Esophagus squamous epithelium (tissue), 5 donors: ENCODE measurements at places on chromosomes 11 and 22.

- DNase-seq: no peak
Observed at GRCh38 chr11:96219981-96220623, 122.9 kb downstream of the MAML2 start.

DNA sequence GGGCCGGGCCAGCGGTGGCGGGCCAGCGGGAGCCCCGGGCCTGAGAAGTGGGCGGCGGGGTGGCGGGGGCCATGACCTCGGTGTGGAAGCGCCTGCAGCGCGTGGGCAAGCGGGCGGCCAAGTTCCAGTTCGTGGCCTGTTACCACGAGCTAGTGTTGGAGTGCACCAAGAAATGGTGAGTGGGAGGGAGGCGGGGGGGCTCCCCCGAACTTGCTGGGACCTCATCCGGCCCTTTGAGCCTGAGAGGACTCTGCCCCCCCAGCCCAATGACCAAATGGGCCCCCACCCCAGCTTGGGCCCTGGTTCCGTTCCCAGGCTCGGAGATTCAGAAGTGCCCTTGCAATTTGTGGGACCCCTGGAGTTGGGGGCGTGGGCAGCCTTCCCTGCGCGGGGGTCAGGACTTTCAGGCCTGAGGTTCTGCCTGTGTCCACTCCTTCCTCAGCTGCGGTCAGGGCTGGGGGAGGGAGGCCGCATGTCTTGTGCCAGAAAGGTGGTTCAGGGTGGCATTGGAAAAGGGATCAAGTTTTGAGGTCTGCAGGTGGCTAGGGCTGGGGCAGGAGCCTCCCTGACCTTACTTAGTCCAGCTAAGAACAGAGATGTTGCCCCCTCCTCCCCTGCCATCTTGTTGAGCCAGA is 496 bp downstream of the EHBP1L1 start:
- no peak for DNase-seq

DNA sequence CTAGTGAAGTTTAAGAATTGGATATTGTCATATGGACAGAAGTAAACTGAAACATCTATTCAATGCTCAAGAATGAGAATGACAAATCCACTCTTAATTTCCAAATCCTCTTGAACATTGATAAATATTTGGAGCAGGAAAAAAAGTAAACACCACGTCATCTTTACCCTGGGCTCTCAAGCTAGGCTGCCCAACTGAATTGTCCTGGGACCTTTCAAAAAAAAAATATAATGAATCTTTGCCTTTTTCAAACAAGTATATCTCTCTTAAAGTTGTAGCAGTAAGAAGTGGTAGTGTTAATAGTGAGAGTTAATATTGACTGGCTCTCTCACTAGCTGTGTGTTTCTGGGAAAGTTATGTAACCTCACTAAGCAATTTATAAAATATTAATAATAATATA is 374.3 kb downstream of the LRRC4C start:
- no peak for DNase-seq

DNA sequence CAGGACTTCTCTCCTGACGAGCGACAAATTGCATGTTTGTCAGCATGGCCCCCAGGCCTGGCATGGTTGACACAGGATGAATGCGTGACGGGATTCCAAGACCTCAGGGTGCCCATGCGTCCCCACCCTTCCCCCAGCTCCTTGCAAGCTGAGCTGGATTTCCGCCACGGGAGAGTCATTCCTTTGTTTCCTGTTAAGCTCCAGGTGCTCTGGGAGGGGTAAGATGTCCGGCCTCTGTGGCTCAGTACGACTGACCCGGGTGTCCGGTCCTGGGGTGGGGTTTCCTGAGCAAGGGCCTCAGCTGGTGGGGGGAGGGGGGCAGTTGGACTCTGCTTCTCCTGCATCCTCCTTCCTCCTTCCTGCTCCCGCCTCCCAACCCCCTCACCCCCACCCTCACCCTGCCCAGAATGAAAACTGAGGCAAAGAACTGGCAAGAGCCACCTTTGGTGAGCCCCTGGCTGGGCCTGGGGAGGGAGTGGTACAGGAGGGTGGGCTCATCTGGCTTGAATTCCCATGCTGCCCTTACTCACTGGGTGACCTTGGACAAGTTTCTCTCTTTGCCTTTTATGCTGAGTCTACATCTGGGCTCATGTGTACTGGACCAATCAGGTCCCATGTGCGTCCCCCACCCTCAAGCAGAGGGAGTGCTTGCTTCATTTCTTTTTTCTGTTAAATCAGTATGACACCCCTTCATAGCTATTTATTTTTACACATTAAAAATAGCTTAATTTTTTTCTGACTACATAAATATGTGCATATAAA is 2.5 kb downstream of the CDC42EP2 start:
- DNase-seq: no peak

DNA sequence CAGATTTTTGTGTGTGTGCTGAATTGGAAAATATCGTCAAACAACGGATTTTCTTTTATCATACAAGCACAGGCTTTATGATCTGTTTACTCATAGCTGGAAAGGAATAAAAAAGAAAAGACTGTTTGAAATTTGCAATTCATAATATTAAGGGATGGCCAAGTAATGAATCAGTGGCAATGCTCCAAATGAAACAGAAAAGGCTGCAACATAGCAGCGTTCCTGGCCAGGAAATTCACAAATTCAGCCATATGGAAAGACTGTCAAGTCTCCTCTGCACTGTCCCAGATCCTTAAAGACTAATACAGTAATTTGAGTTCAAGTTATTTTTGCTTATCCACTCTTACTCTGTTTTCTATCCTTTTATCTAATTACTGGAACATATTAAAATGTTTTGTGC is 98.2 kb downstream of the MSANTD4 start:
- DNase-seq: no peak

- no peak for DNase-seq
Observed at GRCh38 chr11:15493066-15493465, 378.3 kb downstream of the INSC start.

DNA sequence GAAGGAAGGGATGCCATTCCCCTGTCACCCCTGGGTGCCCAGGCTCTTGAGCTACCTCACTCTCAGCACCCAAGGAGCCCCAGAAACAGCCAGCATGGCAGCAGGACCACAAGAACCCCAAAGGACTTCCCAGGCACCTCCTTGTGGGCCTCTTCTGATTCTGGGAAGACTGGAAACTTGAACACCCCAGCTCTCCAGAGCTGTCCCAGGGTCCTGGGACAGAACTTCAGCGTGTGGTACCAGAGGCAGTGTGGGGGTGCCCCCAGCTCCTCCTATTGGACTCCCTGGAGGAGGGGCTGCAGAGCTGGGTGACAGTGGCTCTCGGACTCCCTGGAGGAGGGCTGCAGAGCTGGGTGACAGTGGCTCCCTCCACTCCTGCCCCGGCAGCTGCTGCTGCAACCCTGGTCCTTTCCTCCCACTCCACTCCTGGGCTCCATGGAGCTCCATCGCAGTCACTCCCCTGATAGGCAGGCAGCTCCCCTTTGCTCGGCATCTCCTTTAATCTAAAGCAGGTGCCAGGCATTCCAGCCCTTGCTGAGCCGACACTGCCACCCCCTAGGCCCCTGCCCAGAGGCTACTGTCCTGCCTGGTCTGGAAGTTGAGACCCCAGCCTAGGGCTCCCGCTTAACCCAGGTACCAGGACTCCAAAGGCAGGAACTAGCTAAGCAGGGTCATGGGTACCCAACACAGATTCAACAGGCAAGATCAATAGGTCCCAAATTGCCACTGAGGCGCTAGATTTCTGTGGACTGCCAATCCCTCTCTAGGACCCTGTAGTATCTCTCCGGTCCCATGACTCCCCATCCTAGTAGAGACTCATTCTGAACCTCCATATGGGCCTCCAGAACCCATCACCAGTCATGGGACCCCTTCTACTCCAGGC is 2.7 kb downstream of the BCL9L start:
- DNase-seq: no peak

GRCh38 chr22:45787759-45788158 is 116.1 kb downstream of the ATXN10 start:
- DNase-seq: no peak

DNA sequence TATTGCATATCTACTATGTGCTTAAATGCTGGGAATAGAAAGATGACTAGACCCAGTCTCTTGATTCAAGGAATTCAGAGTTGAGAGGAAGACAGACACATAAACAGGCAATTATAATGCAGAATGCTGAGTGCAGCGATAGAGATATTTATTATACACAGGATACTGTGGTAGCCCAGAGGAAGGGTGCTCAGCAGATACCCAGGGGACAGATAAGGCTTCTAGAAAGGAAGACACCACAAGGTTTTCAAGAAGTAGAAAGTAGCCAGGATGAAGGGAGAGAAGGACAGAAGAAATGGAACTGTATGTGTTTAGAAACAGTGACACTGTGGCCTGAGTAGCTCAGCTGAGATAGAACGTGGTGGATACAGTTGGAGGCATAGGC is 79.4 kb upstream of the NNMT start:
- no peak for DNase-seq

DNA sequence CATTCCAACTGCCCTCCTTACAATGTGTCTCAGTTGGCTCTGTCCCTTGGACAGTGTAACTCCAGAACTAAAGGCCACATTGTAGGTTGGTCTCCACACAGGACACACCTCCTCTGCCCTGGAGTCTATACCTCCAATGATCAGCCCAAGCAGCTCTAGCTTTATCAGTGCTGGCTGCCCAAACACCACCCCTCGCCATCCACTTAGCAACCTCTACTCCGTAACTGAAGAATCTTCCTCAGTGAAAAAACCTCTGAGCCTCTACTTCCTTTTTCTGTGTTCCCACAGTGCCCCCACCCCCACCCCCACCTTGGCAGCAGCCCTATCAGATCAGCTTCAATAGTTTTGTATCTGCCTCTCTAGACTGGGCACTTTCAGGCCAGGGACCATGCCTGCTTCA is 33.4 kb downstream of the SERPINH1 start:
- DNase-seq: no peak

DNA sequence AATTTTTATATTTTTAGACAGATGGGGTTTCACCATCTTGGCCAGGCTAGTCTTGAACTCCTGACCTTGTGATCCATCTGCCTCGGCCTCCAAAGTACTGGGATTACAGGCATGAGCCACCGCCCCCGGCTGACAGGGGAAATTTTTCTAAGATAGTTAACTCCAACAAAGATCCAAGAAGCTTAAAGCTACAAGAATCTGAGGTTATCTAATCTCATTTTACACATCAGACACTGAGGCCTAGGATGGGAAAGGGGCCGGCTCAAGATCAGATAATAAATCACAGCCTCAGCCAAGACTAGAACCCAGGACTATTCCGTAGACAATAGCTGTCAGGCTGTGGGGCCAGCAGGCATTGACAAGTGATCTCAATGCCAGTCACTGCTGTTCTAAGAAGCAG is 94.0 kb downstream of the AMBRA1 start:
- no peak for DNase-seq

DNA sequence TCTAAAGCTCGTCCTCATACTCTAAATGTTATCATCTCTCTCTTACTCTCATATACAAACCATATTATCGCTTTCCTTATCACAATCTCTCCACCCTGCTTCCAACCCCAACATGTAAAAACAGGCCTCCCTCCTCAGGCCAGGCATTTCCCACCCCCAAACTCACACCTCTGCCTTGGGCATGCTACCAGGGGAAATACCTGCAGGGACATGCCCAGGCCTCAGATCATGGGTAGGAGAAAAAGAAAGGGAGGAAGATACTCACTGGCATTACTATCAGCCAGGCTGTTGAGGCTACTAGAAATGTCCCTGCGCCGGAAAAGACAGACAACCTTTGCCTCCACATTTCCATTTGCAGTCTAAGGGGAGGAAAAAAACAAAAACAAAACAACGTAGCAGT is 1.8 kb downstream of the MTA2 start:
- no peak for DNase-seq
